Right kidney (tissue), 9 donors: ENCODE measurements at places on chromosomes 7 and 10.
A peak's percentile ranks its signal among the peaks of the same experiment; 100 is the strongest.

DNA sequence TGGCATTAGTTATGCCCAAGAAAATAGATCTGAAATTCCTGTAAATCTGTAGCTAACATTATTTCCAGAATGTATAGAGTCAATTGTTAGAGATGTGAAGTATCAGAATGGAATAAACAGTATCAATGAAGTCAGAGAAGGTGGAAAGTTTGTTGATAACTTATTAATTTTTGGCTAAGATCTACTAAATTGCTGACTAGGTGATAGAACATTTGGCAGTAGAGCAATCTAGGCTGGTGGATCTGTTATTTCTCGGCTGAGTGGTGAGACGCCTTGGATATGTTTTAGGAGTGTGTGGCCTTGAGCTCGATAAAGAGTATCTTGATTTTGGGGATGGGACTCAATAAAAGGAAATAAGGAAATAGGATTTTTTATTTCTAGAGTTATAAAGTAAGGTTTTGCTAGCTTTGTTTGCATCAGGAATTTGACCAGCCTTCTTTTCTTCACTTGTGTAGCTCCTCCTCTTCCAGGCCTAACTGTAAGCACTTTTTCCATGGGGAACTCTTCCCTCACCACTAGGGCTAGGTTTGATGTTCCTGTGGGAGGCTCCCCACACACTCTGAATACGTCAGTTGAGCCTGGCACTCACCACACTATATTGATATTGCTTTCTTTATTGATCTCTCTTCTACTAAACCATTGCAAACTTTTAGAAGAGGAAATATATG is 86.8 kb upstream of the CSTF2T start:
- DNase-seq: no peak

- DNase-seq: peak; percentile 47
Measured at GRCh38 chr7:149830997-149831740, 7.0 kb upstream of the ZNF862 start.

DNA sequence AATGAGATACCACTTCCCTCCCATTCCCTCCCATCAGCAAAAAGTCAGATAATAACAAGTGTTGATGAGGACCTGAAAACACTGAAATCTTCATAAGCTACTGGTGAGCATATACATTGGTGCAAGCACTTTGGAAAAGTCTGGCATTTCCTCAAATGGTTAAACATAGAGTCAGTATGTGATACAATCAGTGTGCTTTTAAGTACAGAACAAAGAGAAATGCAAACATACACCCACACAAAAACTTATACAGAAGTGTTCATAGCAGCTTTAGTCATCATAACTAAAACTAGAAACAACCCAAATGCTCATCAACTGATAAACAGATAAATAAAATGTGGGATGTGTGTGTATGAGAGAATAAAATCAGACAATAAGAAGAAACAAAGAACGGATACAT is 261.9 kb downstream of the ELMO1 start:
- DNase-seq: no peak

GRCh38 chr7:28065721-28066285 is 114.8 kb downstream of the JAZF1 start:
- DNase-seq: no peak

- DNase-seq: peak; percentile 72
Measured at GRCh38 chr10:79196470-79197461, 128.0 kb downstream of the ZMIZ1 start.

GRCh38 chr7:115269486-115269885 is 347.6 kb downstream of the MDFIC start:
- no peak for DNase-seq

DNA sequence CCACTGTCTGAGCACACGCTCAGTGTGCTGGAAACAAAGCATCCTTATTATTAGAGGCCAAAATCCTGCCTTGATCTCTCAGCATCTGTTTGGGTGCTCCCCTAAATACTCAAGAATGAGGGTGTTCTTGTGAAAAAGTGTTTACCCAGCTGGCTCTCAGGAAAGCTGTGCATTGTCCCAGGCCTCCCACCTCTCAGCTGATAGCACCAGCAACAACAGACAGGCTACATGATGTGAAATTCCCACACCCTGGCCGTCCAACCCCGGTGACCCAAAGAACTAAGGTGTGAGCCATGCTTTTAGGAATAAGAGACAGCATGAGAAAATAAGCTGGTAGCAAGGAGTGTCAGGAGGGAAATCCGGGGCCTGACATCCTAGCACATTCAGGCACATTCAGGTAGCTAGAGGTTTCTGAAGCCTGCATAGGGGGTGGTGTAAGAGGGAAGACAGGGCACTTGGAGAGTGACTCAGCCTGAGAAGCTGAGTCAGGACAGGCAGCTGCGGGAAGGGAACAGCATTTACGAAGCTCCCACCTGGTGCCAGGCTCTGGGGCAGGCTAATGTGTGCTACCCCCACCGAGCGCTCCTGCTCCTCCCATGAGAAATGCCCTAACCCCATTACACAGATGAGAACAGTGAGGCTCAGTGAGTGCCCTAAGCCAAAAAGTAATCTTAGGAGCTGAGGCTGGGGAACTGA is 205.6 kb downstream of the GRID1 start:
- DNase-seq: no peak

DNA sequence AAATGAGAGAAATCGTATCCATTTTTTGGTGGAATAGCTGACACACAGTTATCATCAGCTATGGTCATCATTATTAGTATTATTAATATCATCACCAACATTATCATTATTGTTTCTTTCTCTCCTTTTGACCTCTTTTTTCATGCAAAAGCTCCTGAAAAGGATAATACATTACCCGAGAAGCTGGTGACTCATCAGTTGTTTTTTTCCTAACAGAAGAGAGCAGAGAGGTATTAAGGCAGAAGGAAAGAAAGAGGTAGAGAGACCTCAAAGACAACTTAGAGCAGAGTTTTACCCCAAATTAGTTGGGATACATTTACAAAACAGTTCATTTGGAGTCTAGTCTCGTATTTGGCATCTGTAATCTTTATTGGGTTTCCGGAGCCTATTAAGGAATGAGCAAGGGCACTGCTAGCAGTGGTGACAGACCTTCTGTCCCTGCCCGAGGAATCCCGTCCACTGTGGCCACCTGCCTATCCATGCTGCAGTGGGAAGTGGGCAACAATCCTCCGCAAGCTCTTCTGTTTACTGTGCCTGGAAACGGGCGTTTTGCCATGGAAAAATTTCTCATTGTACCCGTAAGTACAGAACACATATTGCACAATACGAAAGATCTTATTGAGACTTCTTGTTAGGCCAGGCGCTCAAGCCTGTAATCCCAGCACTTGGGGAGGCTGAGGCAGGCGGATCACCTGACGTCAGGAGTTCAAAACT is 170.0 kb upstream of the MKLN1 start:
- no peak for DNase-seq

GRCh38 chr7:103130901-103131624 is 17.8 kb downstream of the NAPEPLD start:
- no peak for DNase-seq

DNA sequence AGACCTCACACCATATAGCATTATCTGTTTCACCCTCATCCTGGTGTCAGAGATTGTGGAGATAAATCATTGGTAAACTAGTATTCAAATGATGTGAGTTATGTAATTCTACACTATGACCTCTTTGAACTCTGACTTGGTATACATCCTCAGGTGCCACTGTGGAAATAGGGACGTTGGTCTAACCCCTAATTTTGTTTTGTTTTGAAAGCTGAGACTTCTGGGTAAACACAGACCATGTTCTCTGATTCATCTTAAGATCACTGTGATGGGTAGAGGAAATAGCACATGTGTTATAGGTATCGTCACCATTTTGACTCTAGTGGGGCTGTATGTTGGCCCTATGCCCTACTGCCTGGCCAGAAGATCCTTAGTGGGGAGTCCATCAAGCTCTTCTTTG is 241.6 kb downstream of the CCDC7 start:
- no peak for DNase-seq

DNA sequence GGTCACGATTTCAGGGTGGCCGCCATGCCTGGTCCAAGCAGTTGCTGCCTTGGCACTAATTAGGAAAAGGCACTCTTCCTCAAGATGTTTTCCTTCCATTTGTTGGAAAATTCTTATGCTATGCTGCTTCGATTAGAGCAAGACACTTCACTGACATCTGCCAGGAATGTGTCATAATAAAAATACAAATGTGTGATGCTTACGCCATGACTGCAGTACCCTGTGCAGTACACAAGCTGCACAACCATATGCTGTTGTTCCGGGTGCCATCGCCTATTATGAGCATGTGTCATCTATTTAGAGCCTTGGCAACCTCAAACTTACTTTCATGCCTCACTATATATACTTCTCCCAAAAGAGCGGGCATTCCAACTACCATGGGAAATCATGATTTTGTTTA is 14.9 kb upstream of the MPP7 start:
- no peak for DNase-seq

DNA sequence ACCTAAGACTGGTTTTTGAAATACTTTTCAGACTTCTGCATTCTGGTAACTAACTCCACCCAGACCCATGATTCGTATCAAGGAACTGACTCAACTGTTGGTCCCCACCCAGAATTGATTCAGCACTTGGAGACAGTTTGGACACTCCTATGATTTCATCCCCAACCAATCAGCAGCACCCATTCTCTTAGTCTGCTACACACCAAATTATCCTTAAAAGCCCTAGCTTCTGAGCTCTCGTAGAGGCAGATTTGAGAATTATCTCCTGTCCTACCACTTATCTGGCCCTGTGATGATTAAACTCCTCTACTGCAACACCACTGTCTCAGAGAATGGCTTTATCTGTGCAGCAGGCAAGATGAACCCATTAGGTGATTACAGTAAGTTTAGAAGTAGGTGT is 7.7 kb upstream of the GSTO1 start:
- DNase-seq: no peak

GRCh38 chr7:45710271-45711160 is 136.3 kb downstream of the ADCY1 start:
- no peak for DNase-seq

GRCh38 chr10:127159648-127160245 is 36.6 kb downstream of the INSYN2A start:
- no peak for DNase-seq

DNA sequence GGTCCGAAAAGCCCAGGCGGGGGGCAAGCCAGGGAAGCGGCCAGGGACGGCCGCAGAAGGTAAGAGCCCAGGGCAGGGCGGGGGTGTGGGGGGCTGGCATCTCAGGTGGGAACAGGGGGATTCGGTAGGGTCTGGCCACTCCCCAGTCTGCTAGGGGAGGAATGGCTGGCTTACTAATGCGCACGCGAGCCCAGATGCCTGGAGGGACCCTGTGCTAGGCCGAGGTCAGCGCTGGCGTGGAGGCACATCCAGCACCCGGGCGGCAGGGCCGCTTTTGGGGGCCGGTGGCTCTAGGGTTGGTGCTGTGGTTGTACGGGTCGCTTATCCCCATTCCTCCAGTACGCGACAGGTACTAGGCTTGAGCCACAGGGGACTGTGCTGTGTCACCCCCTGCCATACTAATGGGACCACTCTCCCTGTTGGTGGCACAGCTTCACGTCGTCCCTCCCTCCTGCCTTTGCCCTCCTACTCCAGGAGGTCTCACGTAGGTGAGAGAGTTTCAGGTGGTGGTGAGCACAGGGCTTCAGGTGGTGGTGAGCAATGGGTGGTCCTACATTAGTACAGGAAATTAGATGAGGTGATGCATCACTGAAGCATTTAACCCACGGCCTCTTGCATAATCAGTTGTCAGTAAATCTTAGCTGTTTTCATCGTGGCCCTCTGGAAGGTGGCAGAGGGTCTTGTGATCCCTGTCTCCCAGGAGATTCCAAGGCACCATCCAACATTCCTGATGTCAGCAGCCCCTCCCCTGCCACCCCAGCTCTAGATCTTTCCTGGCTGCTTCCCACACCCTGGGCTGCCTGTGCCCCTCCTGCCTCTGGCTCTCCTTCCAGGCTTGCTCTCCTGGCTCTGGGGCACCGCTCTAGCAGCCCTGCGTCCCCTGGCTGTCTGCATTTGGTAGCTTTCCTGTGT is 971 bp downstream of the AEBP1 start:
- peak; percentile 67 for DNase-seq

DNA sequence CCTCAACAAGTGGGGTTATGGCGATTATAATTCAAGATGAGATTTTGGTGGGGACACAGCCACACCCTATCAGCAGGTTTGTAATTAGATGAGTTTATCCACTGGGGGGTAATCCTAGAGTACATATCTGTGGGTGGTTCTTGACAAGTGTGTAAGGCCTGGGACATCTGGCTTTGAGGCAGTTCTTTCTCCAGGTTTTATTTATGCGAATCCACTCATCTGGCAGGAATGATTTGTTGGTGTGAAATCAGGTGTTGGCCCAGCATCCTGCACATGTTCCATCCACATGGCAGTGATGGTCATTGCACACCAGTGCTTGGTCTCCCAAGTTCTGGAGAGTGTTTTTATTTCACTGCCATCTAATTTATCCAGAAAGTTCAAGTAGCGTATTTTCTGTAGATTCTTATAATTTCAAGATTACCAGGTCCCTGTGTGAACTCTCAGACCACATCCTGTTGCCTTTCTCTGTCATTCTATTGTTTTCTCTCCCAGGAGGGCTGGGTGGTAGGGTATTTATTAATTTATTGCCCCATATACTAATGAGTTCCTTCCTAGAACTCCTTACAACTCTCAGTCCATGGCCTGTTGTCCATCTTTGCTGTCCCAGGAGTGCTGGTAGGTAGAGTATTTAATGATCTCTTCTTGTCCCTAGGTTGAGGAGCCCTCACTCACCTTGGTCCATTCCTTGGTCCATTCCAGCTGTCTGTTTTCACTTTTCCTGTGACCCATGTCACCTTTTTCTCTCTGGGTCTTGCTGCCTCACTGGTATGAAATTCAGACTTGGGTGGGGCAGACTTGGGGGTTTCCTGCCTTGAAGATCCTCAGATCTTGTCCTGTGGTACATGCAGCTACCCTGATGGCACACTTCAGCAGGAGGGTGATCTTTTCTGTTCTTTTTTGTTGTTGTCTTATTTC is 10.4 kb downstream of the RALA start:
- DNase-seq: no peak

DNA sequence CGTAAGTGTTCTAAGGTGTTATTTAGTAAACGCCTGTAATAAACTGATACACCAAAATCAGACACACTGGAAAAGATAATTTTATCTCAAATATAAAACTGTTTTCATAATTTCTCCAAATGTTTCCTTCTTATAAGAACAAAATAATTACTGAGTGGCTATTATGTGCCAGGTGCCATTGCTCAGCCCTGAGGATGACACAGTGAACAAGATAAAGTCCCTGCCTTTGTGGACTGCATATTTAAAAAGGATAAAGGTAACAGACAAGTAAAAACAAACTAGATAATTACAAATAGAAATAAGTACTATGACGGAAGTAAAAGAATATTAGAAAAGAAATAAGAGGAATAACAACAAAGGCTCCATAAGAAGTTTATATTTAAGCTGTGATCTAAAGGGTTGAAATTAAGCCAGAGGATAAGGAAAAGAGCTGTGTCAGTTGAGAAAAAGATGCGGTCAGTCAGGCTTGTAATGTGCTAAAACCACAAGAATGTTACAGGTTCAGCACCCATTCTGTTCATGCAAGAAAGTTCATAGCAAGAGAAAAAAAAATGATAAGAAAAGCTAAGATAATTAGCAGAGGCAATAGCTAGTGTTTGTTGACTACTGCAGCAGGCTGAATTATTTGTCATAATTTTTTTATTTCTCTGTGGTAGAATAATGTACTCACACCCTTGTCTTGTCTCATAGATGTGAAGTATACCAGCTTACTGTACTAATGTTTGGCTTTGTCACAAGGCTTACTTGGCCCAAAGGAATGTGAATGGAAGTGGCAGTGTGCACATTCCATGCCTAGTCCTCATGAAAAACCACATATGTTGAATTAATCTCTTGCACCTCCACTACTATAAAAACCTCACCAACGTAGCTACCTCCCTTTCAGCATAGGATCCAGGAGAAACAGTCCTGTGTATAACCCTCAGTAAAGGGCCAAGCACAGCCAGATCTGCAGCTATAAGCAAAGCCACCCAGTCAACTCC is 75.1 kb downstream of the CRPPA start:
- peak; percentile 11 for DNase-seq

- DNase-seq: no peak
Measured at GRCh38 chr10:123966896-123967231, 75.3 kb upstream of the CPXM2 start.
